ENCODE measurements at places on chromosomes 7 and 10.

GRCh38 chr7:144255471-144255897, 9.1 kb downstream of the OR2A7 start:
- DNase-seq: no peak

DNA sequence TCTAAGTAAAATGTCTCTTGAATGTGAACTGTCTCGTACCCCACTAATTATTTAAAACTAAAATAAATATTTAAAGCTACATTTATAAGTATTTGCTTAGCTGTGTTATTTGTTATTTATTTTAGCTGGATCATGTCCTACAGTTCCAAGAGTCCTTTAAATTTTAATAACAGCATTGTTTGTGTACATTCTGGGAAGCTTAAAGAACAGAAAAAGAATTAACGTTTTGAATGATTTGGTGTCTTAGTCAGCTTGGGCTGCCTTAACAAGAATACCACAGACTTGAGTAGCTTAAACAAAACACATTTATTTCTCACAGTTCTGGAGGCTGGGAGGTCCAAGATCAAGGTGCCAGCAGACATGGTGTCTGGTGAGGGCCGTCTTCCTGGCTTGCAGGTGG, 107.4 kb downstream of the ITIH5 start:
- DNase-seq: no peak

GRCh38 chr7:32935558-32935957, 21.7 kb upstream of the FKBP9 start:
- DNase-seq: no peak

GRCh38 chr7:36185756-36186155, 32.7 kb downstream of the EEPD1 start:
- DNase-seq: no peak

DNA sequence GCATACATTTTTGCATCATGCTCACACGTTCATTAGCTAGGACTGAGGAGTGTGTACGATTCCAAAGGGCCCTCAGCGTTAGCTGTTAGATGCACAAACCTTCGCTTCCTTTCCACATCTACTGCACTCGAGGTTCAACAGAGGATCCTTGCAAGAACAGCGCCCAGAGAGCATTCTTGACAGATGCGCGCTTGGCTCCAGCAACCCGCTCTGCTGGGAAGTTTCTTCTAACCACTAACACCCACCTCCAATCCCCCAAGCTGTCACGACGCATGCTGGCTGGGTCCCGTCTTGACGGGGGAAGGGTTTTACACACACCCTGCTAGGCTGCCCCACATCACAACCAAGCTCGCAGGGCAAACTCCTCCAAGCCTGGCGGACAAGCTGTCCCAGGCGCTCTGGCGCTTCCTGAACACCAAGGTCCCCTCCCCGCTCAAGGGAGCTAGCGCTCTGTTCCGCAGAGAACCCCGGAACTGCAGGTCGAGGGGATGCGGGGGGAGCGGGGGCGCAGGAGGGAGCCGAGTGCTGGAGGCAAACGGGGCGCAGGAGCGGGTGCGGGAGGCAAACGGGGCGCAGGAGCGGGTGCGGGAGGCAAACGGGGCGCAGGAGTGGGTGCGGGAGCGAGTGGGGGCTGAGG, 653 bp upstream of the ADRB1 start:
- DNase-seq: no peak

Measured in activated gamma-delta T cell treated with anti-CD3 and anti-CD28 coated beads, Interleukin-2, amount 50 U/mL, for 16 hours (primary cell).